ENCODE measurements at places on chromosomes 5 and 9.

GRCh38 chr5:154755361-154756008, at the start of gene LARP1:
Gene LARP1 (plus strand): TSS chr5:154755377. CDS start chr5:154755758, 381 bp downstream.
- DNase-seq: peak; percentile 56

DNA sequence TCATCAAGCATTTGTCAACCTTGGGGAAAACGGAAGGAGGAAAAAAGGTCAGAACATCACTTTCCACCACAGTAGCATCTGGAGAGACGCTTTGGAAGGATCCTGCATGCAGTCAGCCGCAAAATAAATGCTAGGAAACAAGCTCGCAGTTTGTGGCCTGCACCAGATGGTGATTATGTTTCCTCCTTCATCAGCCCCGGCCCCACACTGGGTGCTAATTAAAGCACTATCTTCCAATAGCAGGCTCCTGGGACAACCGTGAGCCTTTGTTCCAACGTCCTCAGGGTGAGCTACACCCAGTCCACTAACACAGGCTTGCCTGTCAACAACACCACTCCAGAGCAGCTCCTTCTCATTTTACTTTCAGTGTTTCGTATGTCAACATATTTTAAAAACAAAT, 64.0 kb downstream of the RNF130 start:
- no peak for DNase-seq

GRCh38 chr9:19320495-19320894, 59.5 kb downstream of the RPS6 start:
- no peak for DNase-seq

DNA sequence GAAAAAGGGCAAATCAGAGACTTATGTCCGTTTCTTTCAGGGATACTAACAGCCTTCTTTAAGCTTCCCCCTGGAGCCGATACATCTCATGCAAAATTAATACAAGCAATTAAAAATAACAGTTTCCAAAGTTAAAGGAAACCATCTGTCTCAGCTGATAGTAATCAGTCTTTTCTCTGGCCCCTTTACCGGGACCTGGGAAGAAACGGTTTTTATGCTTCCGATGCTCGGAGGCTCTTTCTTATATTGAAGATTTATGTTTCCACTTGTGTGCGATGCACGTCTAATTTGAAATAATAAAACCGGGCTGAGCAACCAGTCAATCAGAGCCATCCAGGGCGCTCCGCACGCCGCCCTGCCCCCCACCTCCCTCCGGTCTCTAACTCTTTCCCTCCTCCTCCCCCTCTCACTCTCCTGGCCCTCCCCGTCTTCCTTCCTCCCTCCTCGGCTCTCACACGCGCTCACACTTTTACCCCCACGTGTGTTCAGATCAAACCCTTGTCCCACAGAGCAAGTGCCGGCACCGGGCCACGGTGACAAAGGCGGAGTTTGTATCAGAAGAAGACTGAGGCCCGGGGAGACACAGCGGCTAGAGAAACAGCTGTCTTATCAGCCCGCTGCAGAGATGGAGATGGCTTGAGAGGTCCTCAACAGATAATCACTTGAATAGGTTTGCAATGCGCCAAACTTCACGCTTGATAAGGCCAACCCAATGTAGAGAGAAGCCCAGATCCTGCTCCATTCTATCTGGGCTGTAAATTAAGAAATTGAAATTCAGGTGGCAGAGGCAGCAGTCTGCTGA, 5.1 kb upstream of the ELAVL2 start:
- no peak for DNase-seq
